Fibroblast of upper back skin (primary cell): ENCODE measurements at places on chromosomes 6 and 20.
A peak's percentile ranks its signal among the peaks of the same experiment; 100 is the strongest.

GRCh38 chr6:11343963-11344723 lies 111.7 kb upstream of the NEDD9 start:
- no peak for DNase-seq

- no peak for DNase-seq
Observed at GRCh38 chr20:57797401-57797800, 87.6 kb upstream of the PMEPA1 start.

- DNase-seq: no peak
Observed at GRCh38 chr20:21027569-21027968, 78.6 kb downstream of the LINC00237 start.

DNA sequence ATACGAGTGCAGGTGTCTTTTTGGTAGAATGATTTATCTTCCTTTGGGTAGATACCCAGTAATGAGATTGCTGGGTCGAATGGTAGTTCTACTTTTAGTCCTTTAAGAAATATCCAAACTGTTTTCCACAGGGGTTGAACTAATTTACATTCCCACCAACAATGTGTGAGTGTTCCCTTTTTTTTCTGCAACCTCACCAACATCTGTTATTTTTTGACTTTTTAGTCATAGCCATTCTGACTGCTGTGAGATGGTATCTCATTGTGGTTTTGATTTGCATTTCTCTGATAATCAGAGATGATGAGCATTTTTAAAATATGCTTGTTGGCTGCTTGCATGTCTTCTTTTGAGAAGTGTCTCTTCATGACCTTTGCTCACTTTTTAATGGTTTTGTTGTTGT lies 1.9 kb upstream of the ZNF831 start:
- DNase-seq: no peak

GRCh38 chr20:59246691-59247400 lies 53.6 kb upstream of the EDN3 start:
- DNase-seq: no peak

DNA sequence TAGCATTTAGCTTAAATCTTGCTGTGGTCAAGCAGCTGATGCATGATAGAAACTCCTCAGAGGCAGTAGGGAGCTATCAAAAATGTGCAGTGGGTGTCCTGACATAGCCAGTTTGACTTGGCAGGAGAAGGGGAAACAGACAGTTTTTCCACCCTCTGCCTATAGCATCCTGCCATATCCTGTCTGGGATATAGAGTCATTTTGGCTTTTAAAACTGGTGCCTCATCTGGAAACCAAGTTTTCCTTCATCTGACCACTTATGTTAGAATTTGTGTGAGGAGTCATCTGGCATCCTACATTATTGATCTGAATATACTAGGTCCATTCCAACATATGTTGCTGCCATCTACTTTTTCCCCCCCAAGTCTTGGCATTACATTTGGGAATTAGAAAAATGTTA lies 284.1 kb downstream of the CD109 start:
- peak; percentile 54 for DNase-seq

DNA sequence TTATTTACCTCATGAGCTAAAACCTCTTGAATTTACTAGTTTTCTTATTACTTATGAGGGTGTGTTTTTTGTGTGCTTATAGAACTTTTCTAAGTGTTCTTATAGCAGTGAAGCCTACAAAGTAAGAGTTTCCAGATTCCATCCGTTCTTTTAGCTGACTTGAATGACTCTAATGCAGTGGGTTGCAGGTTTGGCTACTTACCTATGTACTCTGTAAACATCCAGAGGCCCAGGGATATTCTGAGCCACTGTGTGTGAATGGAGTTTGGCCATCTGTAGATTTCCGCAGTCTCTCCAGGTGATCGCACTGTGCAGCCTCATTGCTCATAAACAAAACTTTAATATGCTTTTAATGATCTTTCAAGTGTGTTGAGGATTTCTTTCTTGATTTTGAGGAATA lies 157.8 kb downstream of the MYO6 start:
- no peak for DNase-seq

GRCh38 chr6:21747441-21747840 lies 153.9 kb downstream of the SOX4 start:
- DNase-seq: no peak

DNA sequence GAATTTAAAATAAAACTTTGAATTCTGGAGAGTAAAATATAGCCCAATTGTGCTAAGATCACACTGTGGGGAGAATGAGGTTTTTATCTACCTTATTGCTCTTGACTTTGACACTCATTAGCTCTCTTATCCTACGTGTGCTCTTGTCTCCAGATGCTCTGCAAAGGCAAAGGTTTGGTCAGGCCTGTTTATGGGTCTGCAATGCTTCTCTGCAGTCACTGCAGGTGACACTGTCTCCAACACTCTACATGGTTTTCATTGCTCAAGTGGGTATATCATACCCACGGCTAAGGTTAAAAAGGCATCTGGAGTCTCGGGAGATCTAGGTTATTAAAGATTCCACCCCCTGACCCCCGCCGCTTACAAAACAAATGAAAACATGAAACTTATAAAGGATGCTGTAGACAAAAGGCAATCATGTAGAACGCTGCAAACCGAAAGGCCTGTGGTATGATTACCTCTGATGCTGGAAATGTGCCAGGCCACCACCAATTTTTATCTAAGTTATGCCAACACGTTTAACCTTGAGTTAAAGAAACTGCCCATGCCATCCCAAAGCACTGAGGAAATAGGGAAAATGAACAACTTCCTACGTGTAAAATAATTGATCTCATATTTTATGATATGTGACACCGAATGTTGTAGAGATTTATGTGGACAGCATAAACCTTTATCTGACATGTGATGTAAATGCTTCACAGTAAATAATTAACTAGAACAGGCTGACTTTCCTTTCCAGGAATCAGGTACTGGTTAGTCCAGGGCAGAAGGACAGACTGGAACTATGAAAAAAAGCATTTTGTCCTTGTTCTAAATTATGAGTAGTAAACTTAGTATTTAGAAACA lies 238.2 kb upstream of the NOX3 start:
- no peak for DNase-seq
